ENCODE measurements at places on chromosomes 7 and 10. TPM values are rescaled to one million over a fixed set of nuclear protein-coding genes. Genes with fewer than 3 reads are reported as not detected.
A peak's percentile ranks its signal among the peaks of the same experiment; 100 is the strongest.

- DNase-seq: peak; percentile 69
These were observed 158.4 kb upstream of the TMEM72 start for GRCh38 chr10:44752451-44753441.

- DNase-seq: peak; percentile 43
These were observed 740 bp downstream of the HTR7 start for GRCh38 chr10:90856964-90857634.

- peak; percentile 68 for DNase-seq
These were observed 26.0 kb upstream of the PFKFB3 start for GRCh38 chr10:6176691-6177231.

DNA sequence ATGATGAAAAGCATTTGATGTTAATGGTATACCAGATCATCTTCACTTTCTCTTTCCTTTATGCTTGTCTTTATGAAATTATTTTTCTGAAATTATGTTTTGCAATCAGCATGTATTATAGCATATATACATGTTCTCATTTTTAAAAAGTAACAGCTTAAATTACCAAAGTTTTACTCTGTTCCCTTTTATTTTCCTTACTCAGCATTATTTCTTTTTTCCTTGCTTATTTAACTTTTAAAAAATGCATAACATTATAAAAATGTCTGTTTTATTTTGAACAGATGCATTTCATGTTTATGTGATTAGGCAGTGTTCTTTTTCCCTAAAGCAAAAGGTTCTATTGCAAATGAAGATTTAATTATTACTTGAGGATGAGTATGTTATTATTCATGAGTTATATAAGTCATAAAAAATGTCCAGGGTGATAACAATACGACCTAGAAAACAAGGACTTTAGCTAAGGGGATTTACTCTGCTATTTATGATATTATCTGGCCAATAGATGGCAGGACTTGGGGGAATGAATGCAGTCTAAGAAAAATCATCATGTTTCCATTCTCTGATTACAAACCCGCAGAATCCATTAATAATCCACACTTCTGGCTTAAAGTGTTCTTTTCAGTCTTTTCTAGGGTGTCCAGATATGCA is 38.5 kb downstream of the CABCOCO1 start:
- no peak for DNase-seq

DNA sequence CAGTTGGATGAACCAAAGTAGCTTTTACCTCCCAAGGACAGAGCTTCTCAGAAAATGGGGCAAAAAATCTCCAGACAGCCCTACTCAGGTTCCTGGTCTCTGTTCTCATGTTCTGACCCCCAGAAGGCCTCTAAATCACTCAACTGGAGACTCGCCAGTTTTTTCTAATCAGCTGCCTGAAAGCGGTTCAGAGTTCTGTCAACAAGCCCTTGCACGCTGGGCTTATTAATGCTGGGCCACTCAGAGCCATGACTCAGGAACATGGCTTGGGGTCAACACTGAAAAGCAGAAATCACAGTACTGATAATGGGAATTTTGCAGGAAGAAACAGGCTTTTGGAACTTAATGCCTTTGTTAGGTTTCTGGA is 15.3 kb downstream of the ECHDC3 start:
- peak; percentile 93 for DNase-seq

DNA sequence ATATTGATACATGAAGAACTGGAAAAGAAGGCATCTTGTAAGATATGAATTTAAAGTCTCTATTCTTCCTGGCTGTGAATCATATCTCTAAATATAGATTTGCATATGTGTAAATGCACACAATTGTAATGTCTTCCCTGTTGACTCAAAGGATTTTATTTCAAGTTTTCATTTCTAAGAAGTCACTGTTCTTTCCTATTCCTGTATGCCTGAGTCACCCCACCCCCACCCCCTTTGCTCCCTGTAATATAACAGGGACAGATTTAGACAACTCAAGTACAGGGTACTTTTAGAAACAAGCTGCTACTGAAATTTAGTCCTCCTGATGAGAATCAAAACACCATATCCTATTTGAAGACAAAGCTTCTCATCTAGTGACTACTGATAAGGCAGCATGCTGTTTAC is 43.0 kb upstream of the HECTD2 start:
- no peak for DNase-seq

DNA sequence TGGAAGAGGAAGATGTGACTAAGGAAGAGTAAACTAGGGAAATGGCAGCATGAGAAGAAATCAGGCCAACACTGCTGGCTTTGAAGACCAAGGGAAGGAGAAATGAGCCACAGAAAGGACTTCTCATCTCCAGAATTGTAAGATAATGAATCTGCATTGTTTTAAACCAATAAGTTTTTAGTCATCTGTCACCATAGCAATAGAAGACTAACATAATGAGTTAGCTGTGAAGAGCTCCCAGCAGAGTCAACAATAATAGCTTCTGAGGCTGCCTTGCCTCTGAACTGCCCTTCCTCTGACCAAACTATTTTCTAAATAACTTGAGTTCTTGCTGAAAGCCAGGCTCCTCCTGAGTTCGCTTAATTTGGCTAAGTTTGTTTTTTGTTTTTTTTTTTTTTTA is 103.6 kb downstream of the CACNA2D1 start:
- no peak for DNase-seq

- DNase-seq: no peak
These were observed 41.3 kb upstream of the CC2D2B start for GRCh38 chr10:95866467-95866842.

DNA sequence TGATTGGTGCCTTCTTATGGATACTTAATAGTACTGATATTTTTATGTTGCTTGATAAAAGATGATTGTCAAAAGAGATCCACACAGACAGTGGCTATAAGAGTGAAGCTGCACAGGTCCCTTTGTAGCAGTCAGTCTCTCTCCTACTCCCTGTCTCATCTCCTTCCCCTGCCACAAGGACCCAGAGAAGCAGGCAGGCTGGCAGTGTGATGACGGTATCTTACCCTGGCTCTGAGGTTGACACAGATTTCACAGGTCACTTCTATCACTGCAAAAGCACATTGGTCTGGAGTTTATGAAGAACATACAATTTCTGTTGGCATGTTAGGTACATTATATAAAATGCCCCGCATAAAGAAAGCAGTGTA is 64.4 kb upstream of the AHR start:
- no peak for DNase-seq

DNA sequence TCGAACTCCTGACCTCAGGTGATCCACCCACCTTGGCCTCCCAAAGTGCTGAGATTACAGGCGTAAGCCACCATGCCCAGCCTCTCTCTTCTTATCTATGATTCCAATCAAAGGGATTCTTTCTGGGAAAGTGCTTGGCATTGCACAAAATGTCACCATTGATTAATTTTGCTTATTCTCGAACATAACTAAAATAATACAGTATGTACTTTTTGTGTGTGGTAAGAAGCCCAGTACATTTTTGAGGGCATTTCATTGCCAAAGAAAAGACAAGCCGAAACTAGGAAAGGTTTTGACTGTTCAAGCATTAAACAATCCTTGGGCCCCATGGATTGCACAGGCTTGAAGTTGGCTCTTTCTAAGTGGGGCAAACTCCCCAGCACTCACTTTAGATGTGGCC is 18.3 kb upstream of the CACUL1 start:
- DNase-seq: no peak

- peak; percentile 37 for DNase-seq
These were observed 10.8 kb upstream of the PPP1R3C start for GRCh38 chr10:91643700-91644099.

DNA sequence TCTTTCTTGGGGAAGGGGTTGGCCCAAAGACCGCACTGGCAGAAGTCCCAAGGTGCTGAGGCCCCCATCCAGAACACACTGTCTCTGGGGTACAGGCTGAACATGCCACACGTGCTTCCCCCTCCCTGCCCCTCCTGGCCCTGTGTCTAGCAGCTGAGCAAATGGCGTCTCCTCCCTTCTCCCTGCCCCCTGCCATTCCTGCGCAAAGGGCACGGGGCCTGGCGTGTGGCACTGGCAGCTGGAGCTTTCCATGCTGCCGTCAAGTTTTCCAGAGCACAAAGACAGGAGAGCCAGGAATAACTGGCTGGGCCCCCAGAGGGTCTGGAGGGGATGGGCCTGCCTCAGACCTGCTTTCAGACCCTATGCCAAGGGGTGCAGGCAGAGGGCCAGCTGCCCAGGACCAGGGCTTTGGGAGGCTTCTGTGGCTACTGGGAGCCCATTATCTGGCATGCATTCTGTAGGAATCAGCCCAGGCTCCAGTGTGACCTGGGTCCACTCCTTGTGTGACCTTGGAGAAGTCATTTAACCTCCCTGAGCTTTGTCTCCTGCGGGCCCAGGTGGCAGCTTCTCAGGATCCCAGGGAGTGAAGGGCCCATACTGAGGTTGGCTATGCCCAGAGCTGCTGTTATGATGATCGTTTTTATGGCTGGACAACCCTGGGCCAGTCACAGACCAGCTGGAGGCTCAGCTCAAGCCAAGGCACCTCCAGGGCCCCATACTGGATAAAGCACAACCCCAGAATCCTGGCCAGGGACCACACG is 710 bp upstream of the LDB3 start:
- DNase-seq: no peak

- DNase-seq: no peak
These were observed 123.8 kb downstream of the TEX36 start for GRCh38 chr10:125559210-125559609.

- DNase-seq: no peak
These were observed 33.6 kb downstream of the GHRHR start for GRCh38 chr7:30997316-30997715.

GRCh38 chr10:43867667-43868565 is 219.2 kb upstream of the ZNF32 start:
- DNase-seq: no peak

DNA sequence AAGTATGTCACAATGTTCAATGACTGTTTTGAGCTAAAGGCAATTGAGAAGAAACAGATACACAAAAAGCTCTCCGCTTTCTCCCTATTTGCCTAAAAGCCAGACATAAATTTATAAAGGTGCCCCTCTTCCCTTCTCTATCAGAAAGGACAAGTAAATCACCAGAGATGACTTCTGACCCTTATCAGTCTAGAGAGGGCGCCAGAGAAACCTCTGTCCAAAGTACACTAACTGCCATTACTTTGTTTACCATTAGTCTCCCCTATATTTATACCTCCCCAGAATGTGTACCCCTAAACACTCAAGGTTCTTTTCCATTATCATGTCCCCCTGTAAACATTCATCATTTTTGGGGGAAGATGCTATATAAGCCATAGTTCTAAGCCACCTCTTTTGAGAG is 49.3 kb downstream of the TPK1 start:
- no peak for DNase-seq

DNA sequence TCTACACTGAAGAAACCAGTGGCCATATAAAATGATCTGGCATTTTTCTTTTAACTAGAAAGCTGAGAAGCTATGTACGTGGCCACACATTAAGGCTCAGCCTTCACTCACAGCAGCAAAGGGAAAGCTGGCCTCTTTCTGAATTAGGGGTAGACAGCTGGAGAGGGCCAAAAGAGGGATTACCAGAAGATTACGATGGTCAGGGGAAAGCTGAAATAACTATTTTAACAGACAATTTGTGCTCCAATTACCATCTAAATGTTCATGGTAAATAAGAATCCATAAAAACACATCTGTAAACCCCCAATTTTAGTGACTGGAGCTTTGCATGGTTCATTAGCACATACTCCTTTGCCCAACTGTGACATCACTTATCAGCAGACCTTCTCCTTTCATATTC is 314.3 kb downstream of the HPSE2 start:
- DNase-seq: no peak

- no peak for DNase-seq
These were observed 46.2 kb downstream of the VWDE start for GRCh38 chr7:12357508-12357907.

- DNase-seq: no peak
These were observed 159.3 kb downstream of the ZNF33B start for GRCh38 chr10:42479057-42479456.

The CLRN3 gene
- not detected for total RNA-seq

The TMEM139 gene
- total RNA-seq: 23.6 TPM

The CSGALNACT2 gene
- total RNA-seq: 13.8 TPM

The EPO gene
- total RNA-seq: not detected

The SPDYE8 gene
- not detected for total RNA-seq

The SNX10 gene
- total RNA-seq: 6.0 TPM

The SLC26A5 gene
- not detected for total RNA-seq

The PDE6C gene
- not detected for total RNA-seq
